ENCODE measurements at places on chromosomes 11 and 22.
A peak's percentile ranks its signal among the peaks of the same experiment; 100 is the strongest.

DNA sequence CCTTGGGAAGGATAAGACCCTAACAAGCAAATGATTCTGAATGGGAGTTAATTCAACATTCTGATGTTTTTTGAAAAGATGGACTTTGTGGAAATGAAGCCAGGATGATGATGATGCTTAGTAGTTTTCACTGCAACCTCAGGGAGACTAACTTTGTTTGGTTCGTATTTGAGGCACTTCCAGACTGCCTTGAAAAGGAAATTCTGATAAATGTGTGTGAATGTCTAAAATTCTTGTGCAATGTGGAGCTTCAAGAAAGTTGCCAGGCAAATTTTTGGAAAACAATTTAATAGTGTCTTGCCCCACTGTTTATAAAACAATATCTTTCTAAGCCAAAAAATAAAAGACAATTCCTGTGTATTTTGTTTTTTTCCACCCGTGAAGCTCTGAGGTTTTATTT is 11.2 kb upstream of the NAV2 start:
- DNase-seq = no peak

GRCh38 chr11:120839201-120839600 is 184.7 kb upstream of the TBCEL start:
- DNase-seq = no peak

- peak; percentile 94 for DNase-seq
These were observed 6.7 kb downstream of the ASCC2 start for GRCh38 chr22:29831186-29831921.

DNA sequence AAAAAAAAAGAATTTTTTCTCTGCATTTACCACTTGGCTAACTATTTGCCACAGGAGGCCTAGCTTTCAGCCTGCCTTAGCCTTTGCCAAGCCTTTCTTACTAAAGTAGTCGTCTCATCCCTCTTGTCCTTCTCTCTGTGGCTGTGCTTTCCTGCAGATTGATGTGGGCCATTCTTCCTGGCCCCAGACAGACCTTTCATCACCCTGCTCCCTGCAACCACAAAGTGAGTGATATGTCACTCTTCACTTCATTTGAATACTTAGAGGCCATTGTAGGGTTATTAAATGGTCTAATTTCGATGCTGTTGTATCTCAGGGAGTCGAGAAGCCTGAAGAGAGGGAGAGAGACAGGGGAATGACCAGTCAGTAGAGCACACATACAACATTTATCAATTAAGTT is 37.6 kb downstream of the ART5 start:
- no peak for DNase-seq

DNA sequence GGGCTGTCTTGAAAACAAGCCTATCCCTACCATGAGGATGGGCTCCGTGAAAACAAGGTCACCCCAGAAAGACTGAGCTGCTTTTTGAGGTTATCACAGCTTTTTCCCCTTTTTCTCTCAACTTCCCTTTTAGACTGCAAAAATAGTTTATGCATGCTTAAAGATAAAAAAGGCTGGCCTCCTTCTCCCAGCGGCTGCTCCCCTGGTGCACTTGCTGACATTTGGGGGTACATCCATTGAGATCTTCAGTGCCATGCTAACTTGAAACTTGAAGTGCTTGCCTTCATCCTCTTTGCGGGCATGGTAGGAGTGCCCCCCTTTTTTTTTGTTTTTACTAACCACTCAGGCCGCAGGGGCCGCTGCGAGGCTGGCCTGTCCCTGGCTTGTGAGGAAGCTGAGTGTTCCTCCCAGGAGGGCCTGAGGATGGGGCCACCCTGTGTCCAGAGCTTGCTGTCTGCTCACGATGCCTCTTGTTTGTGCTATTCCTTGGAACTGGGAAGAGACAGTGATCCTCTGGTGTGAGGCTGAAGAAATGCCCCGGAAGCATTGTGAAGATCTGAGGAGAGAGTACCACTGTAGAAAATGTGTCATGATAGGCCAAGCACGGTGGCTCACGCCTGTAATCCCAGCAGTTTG is 2.2 kb downstream of the TANGO2 start:
- DNase-seq = peak; percentile 54

DNA sequence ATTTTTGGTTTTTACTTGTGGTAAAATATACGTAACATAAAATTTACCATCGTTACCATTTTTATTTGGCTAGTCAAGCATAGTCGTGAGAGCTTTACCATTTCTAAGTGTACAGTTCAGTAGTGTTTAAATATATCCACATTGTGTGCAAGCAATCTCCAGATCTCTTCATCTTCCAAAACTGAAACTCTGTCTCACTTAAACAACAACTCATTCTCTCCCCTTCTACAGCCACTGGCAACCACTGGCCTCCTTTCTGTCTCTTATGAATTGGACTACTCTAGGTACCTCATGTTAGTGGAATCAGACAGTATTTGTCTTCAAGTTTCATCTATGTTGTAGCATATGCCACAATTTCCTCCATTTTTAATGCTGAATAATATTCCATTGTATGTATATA is 37.4 kb downstream of the SMC1B start:
- no peak for DNase-seq

- DNase-seq = peak; percentile 70
These were observed 29.6 kb downstream of the CAT start for GRCh38 chr11:34468209-34468841.

- peak; percentile 6 for DNase-seq
These were observed 541.9 kb upstream of the CCDC90B start for GRCh38 chr11:83827940-83828554.

DNA sequence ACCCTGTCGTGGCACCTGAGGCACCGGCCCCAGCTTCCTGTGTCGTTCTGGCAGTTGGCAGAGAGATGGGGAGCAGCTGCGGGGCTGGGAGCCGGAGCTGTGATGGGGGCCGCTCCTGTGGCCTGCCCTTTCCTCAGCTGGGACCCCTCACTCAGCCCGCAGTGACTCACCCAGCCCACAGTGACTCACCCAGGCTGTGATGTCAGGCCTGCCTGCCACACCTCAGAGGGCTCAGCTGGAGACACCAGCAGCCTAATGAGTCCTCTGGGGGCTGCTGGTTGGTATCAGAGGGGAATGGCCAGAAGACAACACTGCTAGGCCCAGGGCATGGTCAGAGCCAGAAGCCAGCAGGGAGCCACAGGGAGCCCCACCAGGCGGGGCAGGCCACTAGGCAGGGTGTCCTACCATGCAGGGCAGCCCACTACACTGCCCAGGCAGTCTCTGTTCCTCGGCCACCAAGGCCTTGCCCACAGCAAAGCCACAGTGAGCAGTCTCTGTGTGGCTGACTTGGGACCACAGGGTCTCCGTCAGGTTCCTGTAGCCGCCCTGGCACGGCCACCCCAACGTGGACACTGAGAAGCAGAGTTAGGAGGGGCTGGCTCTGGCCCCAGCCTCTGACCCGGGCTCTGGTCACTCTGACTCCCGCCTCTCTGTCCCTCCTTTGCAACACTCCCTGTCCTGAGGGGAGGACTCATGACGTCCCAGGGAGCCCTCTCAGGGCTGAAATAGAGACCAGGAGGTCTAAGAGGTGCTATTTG is 4.2 kb upstream of the FXYD2 start:
- peak; percentile 9 for DNase-seq

- peak; percentile 65 for DNase-seq
These were observed 34.7 kb downstream of the ATG16L2 start for GRCh38 chr11:72848846-72849466.

- no peak for DNase-seq
These were observed 41.5 kb upstream of the CCND1 start for GRCh38 chr11:69599502-69599901.

- DNase-seq = no peak
These were observed 12.5 kb downstream of the POU2AF2 start for GRCh38 chr11:111258046-111258445.

- peak; percentile 20 for DNase-seq
These were observed 20.8 kb downstream of the IL10RA start for GRCh38 chr11:118007040-118007439.

DNA sequence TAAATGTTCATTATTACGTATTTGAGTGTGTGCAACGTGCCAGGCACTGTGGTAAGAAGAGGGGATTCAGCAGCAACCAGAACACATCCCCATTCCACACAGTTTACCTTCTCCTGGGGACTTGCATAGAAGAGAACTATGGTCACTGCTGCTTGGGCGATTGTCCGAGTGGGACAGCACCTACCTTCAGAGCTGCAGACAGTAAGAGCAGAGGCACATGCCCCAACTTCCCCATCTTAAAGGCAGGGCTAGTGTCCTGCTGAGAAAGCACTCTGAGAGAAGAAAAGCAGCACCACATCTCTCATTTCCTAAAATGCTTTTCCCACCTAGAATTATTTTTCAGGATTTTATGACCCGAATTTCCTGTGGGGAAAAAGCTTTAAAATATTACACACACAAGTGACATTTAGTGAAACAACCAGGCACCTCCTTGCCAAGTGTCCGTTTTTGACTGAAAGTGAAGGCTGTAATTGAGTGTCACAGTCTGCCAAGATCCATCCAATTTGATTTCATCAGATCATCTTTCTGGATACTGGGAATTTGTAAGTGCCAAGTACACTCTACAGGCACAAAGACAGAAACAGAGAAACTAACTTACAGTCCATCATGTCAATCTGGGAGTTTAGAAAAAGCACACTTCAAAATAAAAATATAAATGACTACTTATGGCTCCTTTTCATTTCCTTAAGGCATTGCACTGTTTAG is 24.6 kb downstream of the TRAF6 start:
- DNase-seq = no peak

- peak; percentile 74 for DNase-seq
These were observed 2.4 kb downstream of the ATF4 start for GRCh38 chr22:39522567-39523300.

GRCh38 chr22:27100789-27101188 is 443.4 kb downstream of the MIAT start:
- DNase-seq = no peak

GRCh38 chr11:1669546-1670218 is 27.3 kb upstream of the KRTAP5-6 start:
- no peak for DNase-seq

DNA sequence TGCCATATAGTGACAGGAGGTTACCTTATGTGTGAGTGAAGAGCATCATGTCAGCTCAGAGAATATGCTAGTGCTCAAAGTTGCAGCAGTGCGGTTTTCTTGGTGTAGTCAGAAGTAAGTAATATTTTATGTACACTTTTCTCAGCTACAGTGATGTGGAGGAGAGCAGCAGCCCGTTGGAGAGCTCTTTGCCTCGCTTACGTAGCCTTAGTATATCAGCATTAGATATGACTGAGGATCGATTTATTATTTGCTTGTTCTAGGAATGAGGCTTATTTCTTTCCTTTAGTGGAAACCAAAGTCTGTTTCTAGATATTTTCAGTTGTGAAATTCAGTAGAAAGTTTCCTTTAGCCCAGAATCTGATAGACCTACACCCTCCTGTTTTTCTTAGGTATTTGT is 63.6 kb downstream of the PPP2R1B start:
- DNase-seq = no peak

DNA sequence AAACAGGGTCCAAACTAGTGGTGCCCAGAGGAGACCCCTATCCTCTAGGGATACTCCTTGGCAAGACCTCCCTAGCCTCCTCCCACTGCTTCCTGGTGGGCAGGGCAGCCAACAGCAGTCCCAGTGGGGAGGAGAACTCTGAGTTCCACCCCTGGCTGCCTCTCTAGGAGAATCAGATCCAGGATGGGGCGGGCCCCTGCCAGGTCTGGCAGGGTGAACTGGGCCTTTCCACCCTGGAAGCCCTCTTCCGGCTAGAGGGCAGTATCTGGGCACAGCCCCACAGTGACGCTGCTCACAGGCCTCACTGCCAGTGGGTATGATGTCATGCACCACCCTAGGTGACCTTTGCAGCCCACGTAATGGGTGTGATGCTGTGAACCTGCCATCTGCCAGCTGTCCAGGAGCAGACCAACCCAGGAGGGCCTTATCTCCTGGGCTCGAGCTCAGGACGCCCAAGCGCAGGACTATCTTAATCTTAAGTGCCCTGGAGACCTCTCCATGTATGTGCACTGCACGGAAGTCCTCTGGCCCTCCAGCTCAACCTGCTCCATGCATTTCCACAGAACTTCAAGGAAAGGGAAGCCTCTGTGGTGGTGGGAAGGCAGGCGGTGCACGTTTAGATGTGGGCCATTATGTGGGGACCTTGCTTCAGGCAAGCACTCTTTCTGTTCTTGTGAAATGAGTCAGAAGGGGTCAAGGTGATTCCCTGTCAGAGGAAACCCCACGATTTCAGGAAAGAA is 31.8 kb upstream of the FCHSD2 start:
- peak; percentile 19 for DNase-seq

DNA sequence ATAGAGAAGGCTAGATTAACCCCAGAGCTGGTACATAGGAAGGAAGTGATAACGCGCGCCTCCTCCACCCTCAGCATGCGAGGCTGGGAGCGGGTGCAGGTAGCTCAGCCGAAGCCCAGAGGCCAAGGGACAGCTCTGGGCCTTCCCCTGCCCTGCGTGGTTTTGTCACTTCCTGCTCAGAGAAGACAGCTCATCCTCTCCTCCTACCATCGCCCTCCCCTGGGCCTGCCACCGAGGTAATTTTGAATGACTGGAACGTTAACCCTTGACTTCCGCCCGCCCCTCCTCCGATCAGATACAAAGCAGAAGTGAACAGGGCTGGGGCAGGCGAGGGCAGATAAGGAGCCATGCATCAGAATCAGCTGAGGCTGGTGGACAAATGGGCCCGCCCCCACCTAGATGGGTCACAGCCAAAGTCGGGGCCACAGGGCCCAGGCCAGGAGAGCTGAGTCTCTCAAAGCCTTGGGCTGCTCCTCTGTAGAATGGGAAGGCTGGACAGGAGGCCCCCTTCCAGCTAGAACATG is 1.6 kb downstream of the RAC2 start:
- DNase-seq = peak; percentile 96

DNA sequence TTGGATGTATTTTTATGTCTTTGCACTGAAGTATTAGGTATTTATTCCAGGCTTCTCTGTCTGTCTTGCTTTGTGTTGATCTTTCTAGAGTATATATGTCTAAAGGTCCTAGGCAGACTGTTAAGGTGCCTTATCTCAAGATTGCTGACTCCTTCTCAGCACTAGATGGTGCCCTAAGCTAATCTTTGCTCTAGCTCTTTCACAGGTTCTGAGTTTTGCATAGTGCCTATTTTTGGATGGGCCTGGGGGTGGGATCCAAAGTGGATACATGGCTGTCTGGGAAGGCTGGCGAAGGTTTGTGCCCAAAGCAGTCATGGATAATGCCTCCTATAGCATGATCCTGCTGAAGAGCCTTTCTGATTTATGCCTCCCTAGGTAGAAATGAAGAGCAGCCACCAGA is 154.9 kb downstream of the TRPC6 start:
- DNase-seq = peak; percentile 4

DNA sequence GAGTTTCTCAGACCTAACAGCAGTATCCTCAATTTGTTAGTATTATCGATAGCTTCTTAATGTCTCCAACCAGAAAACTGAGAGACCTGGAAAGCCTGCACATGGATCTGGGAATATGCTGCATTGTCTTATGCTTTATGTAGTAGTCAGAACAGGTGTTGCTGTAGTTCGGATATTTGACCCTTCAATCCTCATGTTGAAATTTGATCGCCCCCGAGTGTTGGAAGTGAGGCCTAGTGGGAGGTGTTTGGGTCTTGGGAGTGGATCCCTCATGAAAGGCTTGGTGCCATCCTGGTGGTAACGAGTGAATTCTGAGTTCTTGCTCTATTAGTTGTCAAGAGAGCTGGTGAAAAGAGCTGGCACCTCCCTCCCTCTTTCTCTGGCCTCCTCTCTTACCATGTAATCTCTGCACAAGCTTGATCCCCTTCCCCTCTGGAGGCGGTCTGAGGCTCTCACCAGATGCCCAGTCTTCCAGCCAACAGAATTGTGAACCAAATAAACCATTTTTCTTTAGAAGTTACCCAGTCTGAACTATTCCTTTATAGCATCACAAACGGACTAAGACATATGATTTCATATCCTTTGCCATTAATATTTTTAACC is 227.1 kb downstream of the DDX10 start:
- DNase-seq = no peak

- no peak for DNase-seq
These were observed 43.2 kb upstream of the CLMP start for GRCh38 chr11:123238297-123238696.

- no peak for DNase-seq
These were observed 19.2 kb downstream of the SERPIND1 start for GRCh38 chr22:20792966-20793728.

Measured in erythroblast (primary cell).